ENCODE measurements at places on chromosomes 2 and 18. TPM values are rescaled to one million over a fixed set of nuclear protein-coding genes. Genes with fewer than 3 reads are reported as not detected.

Gene TMBIM1
- total RNA-seq, result 54.0 TPM

Gene HOXD11
- total RNA-seq, result not detected

Gene SNTG2
- 0.25 TPM for total RNA-seq

Gene CEBPZ
- total RNA-seq, result 81.8 TPM
